NCI-H748 treated with DMSO at 0.1 percent for 48 hours (cell line): ENCODE measurements at places on chromosomes 6 and 20.
A peak's percentile ranks its signal among the peaks of the same experiment; 100 is the strongest.

DNA sequence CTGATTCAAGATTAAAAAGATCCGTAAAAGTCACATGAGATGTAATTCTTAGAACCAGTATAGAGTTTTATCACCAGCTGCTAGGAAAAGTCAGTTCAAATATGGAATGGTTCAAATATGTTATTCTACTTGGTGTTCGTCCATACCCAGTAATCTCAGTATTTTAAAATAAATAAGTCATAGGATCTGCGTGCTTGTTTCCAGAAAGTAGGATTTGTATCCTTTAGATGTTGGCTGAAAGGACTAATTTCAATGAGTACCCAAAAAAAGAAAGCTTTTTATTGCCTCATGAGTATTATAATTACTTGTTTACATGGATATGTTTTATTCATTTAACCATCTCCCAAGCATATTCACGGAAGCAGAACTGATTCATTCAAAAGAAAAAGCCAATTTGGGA lies 12.2 kb downstream of the TPD52L1 start:
- no peak for DNase-seq

DNA sequence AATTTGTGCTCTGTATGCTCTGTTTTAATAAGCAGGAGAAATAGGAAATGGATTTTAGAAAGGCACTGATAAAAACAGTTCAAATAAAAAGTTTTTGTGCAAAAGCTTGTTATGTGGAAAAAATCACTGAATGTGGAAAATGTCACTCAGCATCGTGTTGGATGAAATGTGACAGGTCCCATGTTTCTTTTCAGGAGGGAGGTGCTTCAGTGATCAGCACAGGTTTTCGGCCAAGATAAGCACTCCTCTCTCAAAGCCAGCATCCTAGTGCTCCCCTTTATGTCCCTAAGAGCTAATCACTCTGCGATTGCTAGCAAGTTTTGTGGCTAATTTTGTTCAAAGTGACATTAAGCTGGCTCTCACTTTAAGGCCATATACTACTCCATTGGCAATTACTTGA lies 12.0 kb downstream of the UBE3D start:
- DNase-seq, result no peak

DNA sequence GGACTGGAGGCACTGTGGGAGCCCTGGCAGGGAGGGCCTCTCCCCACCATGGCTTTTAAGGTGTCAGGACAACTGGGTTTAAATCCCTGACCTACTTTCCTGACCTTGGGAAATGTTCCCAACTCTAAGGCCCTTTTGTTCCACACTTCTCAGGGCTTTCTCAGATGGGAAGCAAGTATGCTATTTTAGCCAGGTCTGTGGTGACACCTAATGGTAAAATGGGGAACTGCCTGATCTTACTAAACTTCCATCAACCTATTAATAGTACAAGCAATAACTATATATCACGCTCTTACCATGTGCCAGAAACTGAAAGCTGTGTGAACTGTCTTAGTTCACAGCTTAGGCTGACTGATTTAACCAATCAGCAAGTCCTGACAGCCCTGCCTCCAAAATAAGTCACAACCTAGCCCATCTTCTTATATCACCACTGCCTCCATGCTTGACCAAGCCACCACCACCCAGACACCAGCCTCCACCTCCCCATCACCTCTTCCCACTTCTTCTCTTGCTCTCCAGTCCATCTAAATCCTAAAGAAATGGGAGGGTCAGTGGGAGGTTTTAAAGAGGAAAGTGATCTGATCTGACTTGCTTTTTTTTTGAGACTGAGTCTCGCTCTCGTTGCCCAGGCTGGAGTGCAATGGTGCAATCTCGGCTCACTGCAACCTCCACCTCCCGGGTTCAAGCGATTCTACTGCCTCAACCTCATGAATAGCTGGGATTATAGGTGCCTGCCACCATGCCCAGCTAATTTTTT lies 6.9 kb upstream of the BLCAP start:
- peak; percentile 73 for DNase-seq

GRCh38 chr6:114157848-114158247 lies 185.0 kb downstream of the HS3ST5 start:
- DNase-seq, result no peak

DNA sequence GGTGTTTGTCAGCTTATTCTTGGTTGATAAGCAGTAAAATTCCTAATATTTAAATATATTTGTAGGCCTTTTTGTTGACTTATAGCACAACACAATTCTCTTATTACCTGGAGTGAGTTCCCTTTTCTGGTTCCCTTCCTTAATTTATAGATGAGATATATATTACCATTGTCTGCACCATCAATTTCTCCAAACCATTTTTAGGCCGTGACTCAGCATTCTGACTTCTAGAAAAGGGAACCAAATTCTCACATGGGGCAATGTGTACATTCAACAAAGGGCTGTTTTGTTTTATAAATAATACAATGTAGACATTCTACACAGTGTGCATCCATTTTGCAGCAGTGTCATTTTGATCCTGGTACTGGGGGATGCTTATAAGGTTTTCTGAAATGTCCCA lies 52.8 kb downstream of the NCOA7 start:
- no peak for DNase-seq

- DNase-seq, result no peak
These were observed 975 bp downstream of the SIRT5 start for GRCh38 chr6:13575377-13575775.

DNA sequence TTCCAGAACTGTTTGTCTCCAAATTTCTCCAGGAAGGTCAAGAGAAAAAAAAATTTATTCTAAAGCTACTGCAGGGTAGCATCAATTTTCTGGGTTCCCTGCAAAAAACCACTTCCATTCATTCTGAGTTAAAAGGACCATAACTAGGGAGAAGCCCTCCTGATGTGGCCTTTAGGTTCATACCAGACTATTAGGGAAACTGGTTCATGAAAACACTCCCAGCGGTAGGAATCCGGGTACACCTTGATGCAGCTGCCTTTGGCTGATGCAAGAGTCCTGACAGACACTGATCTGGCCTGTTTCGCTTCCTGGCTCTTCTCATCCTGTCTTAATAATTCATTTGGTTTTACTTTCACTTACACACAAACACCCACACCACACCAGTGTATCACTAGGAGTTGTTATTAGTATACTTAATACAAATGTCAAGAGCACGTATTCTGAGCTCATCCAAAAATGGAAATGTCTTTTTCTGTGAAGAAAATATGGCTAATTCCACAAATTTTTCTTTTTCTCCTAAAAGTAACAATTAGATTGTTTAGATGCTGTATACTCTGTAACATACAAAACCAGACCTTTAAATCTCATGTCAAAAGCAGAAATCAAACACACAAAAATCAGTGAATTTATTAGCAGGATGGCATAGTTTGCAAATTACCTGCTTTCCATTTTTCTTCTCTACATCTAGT lies 38.4 kb upstream of the ARHGAP18 start:
- no peak for DNase-seq

DNA sequence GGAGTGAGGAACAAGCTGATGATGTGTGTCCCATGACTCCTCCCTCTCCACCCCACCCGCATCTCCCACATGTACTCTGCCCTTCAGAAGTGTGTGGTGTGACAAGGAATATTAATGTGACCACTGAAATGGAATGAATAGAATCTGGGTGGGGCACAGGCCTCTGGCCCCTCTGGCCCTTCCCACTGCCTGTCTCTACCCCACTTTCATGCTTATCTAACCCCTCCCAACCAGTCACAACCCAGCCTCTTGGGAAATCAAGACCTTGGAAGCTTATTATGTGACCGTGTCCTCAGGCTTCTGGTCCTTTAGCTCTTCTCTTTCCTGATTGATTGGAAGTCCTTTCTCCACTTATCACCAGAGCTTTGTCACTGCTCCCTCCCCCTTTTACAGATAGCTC lies 312.2 kb upstream of the SOX4 start:
- DNase-seq, result no peak

DNA sequence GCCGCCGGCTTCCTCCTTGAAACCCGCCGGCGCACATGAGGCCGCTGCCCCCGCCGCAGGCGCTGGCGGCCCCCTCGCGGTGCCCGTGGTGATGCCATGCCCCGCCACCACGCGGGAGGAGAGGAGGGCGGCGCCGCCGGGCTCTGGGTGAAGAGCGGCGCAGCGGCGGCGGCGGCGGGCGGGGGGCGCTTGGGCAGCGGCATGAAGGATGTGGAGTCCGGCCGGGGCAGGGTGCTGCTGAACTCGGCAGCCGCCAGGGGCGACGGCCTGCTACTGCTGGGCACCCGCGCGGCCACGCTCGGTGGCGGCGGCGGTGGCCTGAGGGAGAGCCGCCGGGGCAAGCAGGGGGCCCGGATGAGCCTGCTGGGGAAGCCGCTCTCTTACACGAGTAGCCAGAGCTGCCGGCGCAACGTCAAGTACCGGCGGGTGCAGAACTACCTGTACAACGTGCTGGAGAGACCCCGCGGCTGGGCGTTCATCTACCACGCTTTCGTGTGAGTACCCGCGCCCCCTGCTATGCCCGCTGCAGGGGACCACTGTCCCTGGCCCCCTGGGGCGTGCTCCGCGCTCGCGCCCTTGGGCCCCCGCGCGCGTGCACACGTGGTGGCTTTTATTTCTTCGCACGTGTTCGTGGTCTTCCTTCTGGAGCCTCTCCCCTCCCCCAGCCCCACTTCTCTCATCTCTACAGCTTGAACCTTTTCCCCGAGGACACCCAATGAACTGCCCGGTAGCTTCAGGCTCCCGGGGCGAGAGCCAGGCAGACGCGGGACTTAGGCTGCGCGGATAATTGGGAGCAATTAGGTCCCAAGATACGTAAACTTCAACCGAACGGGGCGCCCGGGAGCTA lies 453 bp downstream of the KCNQ5 start:
- peak; percentile 32 for DNase-seq

- DNase-seq, result no peak
These were observed 35.8 kb downstream of the THEMIS start for GRCh38 chr6:127865108-127865507.

DNA sequence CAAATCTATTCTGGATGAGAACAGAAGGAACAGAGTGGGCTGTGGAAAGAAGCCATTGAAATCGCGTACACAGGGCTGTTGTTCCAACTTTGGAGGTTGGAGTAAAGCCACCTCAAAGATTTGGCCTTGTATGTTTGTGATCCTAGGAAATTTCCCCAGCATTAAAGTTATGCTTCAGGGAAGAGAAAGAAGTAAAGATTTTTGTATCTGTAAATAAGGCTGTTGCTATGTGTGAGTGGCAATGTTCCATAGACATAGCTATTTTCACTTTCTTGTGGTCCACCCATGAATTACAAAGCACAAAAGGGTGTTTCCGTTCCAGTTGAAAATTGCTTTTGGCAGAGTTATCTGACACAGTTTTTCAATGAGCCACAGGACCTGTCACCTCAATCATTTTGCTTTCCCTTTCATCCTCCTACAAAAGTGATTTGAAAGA lies 321.3 kb downstream of the TFAP2B start:
- no peak for DNase-seq

- no peak for DNase-seq
These were observed 1.2 kb downstream of the IFNGR1 start for GRCh38 chr6:137217801-137218472.

DNA sequence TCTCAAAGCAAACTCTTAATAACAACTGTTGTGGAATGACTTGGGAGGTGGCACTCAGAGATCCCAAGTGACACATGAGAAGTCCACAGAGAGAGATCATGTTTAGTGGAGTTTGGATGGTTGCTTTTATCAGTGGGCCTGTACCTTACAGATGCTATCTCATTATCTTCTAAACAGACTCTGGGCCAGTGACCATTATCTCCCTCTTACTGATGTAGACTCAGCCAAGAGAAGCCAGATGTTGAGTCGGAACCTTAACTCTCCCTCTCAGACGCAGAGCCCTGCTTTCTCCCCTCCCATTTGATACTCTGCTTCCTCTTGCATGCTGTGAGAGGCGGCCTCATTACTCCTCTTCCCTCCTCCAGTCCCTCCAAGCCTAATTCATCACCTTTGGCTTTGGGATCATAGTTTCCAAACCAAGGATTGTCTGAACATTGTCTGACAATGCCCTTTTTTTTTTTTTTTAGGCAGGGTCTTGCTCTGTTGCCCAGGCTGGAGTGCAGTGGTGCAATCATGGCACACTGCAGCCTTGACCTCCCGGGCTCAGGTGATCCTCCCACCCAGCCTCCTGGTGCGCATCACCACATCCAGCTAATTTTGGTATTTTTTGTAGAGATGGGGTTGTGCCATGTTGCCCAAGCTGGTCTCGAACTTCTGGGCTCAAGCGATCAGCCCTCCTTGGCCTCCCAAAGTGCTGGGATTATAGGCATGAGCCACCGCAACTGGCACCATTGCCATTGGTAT lies 4.5 kb upstream of the DDR1 start:
- no peak for DNase-seq

GRCh38 chr6:3356824-3357420 lies 98.2 kb downstream of the PSMG4 start:
- peak; percentile 12 for DNase-seq
